Frontal cortex (tissue), 4 donors: ENCODE measurements at places on chromosomes 2 and 18. TPM values are rescaled to one million over a fixed set of nuclear protein-coding genes. Genes with fewer than 3 reads are reported as not detected.

- no peak for DNase-seq
Observed at GRCh38 chr2:200861617-200862155, 2.8 kb downstream of the CLK1 start.

The ZNF2 gene
- total RNA-seq: 11.4 TPM

The SLC4A5 gene
- 1.2 TPM for total RNA-seq

The UCN gene
- total RNA-seq: 1.2 TPM

- DNase-seq: no peak
Observed at GRCh38 chr18:2974731-2975130, 38.2 kb downstream of the LPIN2 start.

The PSMA8 gene
- not detected for total RNA-seq
